ENCODE measurements at places on chromosomes 5 and 9.
A peak's percentile ranks its signal among the peaks of the same experiment; 100 is the strongest.

DNA sequence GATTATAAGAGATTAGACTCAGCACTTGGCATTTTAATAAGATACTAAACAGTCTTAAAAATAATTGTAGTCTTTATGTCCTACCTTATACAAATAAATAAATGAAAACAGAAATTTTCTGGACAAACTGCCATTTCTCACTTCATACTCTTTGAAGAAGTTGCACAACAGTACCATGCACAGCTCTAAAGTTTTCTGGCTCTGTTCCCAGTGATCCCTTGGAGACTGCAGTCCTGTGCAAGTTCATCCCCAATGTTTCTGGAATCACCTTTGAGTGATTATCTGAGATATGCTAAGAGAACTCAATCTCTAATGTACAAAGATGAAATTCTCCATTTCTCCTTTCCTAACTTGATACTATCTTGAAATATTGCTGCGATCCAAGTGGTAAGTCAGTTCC, 330.4 kb upstream of the EDIL3 start:
- DNase-seq, result peak; percentile 7

- DNase-seq, result no peak
Measured at GRCh38 chr9:8070779-8071444, 271.3 kb upstream of the DMAC1 start.

GRCh38 chr9:138053996-138054752, 176.6 kb downstream of the CACNA1B start:
- DNase-seq, result no peak

GRCh38 chr5:143717400-143717799, 94.6 kb upstream of the HMHB1 start:
- DNase-seq, result peak; percentile 93

DNA sequence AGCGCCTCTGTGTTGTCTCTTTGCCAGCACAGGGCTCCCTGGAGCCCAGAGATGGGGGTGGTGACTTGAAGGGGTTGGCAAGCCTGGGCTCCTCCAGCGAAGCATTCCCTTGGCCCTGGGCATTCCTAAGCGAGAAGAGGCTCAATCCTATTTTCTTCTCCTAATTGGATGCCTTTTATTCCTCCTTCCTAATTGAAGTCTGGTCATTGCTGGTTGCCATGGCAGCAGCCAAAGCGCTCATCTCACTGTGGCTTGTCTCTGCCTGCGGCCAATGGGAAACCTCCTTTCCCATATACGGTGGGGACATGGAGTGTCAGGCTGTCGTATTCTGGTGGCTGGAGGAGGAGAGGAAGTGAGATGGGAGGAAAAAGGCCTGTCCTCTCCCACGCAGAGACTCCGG, 52.3 kb upstream of the RARS1 start:
- DNase-seq, result peak; percentile 11

DNA sequence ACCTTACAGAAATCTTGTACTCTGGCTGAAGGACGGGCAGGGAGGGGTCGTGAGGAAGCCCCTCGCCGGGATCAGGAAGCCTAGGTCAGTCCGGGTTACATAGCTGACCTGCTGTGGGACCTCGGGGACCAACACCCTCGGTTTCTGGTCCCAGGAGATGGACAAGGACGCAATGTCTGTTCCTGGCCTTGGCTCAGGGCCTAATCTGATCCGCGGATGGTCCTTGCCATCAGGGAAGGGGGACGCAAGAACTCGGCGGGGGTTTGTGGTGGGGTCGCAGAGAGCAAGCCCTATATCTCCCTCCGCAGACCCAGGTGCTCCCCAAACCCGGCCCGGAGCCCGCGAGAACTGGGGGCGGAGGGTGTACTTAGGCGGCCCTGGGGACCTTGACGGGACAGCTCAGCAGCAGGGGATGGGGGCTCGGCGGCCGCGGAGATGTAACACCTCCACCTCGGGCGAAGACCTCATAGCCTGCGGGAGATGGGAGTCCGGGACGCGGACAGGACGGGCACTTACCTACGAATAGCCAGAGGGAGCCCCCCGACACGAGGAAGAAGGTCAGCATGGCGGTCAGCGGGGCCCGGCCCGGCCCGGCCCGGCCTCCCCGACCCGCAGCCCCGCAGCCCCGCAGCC, 353 bp downstream of the ACSL6 start:
- no peak for DNase-seq

- DNase-seq, result no peak
Measured at GRCh38 chr9:2638871-2639673, 17.5 kb downstream of the VLDLR start.

DNA sequence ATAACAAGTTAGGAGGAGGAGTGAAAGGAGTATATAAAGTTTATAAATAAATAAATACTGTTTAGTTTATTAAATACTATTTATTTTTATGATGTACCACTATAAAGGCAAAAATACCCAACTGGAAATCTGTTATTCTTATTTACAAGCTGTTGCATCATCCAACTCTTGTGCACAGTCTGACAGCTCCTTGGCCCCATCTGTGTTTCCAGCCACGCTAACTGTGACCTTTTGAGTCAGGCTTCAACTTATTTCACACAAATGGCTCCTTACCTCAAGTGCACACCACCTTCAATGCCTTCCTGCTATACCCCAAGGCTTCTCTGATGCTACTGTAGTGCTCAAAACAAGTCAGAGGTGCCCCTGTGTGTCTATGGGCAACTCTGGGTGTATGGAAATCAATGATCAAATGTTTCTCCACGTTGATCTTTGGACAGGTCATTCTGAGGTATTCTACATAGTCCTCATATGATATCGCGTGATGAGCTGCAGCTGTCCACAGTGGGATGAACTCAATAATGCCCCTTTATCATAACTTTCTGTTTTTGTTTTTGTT, 303.2 kb upstream of the GRAMD2B start:
- no peak for DNase-seq

DNA sequence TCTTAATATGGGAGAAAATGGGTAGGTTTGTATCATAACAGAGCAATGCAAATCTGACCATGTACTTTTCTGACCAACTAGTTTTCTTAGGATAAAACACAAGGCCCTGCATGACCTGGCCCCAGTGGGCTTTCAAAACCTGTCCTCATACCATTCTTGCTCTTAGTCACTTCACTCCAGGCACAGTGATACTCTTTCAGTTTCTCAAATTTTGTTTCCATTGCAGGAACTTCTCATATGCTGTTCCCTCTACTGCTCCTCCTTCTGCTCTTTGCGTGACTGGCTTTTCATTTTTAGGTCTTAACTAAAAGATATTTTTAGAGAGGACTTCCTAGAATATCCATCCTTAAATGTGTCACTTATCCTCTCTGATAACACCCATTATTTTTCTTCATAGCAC, 112.4 kb downstream of the INIP start:
- DNase-seq, result no peak

- DNase-seq, result peak; percentile 60
Measured at GRCh38 chr9:109244179-109245132, 76.4 kb downstream of the EPB41L4B start.

DNA sequence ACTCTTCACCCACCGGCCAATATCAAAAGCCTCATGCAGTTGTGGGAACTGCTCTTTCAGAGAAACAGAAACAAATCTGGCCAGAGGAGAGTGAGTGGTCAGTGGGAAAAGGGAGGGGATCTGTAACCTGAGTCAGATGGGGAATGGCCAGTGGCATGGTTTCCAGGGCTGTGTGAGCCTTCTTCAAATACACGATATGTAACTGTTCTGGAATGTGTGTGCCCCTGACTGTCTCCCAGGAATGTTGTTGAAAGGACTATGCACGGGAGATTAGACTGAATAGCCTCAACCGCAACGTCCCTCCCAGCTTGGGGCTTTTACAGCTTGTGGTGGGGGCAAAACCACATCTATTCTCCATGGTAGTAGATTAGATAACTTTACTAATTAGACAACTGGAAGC, 60.8 kb downstream of the SH3TC2 start:
- peak; percentile 99 for DNase-seq

GRCh38 chr9:130662970-130663257, 1.5 kb upstream of the PRDM12 start:
- DNase-seq, result no peak

- DNase-seq, result no peak
Measured at GRCh38 chr9:134887686-134888602, 7.3 kb downstream of the FCN2 start.

DNA sequence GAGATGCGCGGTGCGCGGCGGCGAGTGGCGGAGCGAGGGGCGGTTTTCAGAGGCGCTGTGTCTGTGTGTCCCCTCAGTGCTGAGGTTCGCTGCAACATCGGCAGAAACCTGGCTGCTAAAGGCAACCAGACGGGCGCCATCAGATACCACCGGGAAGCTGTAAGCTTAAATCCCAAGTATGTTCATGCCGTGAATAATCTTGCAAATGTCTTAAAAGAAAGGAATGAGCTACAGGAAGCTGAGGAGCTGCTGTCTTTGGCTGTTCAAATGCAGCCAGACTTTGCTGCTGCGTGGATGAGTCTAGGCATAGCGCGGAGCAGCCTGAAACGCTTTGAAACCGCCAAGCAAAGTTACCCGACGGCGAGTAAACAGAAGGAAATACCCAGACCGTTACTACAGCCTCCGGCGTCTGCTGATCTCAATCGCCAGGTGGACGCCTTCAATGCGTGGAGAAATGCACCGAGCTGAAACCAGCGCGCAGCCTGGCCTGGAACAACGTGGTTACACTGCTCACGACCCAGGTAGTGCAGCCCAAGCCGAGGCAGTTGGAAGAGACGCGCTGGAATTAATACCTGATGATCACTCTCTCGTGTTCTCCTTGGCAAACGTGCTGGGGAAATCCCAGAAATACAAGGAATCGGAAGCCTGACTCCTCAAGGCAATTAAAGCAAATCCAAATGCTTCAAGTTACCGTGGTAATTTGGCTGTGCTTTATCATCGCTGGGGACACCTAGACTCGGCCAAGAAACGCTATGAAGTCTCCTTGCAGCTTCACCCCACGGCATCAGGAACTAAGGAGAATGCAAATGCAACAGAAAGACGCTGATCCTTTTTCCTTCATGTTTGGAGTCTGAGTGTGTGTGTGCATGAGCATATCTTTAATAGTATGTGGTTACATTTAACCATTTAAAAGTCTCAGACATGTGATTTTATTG, 15.9 kb downstream of the OR2V1 start:
- peak; percentile 12 for DNase-seq

DNA sequence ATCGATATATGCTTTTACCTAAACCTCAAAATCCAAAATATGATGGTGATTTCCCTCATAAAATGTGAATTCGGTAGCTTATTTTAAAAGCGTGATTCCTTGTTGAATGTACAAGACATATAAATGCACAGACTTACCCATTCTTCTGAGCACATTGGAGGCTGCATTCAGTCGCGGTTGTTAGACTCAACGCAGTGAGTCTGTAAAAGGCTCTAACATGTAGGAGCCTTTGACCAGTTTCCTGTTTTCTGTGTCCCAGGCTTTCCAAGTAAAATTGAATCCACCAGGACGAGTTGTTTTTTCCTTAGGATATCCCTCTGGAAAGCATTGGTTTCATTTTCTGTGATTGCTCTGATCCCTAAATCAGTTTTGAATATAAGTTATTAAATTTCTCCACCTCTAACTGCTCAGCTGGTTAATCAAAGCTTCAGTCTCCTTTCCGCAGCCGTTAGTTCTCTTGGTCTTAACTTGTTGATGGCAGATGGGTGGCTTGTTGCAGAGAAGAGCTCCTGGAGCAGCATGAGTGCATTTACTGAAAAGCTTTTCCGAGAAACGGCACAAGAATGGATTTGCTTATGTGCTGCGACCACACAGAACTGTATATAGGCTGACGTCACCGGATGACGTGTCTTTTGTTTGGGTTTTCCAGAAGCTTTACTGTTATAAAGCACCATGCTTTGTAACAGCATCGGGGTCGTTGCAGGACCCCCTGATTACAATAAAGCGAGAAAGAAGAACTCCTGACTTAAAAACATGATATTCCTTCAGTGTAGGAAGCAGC, at the start of gene LRRTM2:
Gene LRRTM2 (minus strand): TSS at position 565 of the 781 bp plus-strand sequence. CDS start 424 bp downstream, at position 141.
- peak; percentile 88 for DNase-seq

GRCh38 chr5:9544056-9544455, 1.8 kb downstream of the SEMA5A start:
- no peak for DNase-seq

DNA sequence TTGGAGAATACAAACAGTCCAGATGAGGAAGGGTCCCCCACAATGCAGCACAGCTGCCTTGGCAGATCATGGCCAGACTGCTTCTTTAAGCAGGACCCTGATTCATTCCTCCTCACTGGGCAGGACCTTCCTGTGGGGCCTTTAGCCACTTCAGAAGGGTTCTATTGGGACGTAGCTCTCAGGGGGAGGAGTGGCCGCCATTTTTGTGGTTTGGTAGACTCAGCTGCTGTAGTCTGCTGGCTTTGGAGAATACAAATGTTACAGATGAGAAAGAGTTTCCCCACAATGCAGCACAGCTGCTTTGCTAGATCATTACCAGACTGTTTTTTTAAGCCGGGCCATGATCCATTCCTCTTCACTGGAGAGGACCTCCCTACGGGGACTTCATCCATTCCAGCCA, 57.4 kb downstream of the TMEM38B start:
- peak; percentile 28 for DNase-seq

- no peak for DNase-seq
Measured at GRCh38 chr5:145680169-145680568, 155.0 kb downstream of the PRELID2 start.

- no peak for DNase-seq
Measured at GRCh38 chr5:6111131-6111530, 267.2 kb downstream of the MED10 start.

- DNase-seq, result no peak
Measured at GRCh38 chr5:95151694-95152093, 133.2 kb downstream of the MCTP1 start.

DNA sequence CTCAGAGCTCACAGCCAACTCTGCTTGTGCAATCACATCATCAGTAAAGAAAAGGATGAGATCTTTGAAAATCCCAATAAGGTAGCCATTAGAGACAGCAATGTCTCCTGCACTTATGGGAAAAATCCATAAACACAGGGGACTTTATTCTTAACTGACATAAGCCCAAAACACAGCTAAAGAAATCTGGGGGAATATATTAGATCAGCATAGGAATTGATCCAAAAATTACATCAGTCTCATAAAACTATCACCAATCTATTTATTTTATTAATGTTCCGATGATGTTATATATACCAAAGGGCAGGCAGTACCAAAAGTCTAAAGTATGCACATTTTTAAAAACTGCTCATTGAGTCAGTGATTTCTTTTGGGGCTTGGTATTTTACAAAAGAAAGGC, 6.9 kb downstream of the MRPS27 start:
- no peak for DNase-seq

- DNase-seq, result no peak
Measured at GRCh38 chr9:131616983-131617604, 71.8 kb downstream of the PRRT1B start.

DNA sequence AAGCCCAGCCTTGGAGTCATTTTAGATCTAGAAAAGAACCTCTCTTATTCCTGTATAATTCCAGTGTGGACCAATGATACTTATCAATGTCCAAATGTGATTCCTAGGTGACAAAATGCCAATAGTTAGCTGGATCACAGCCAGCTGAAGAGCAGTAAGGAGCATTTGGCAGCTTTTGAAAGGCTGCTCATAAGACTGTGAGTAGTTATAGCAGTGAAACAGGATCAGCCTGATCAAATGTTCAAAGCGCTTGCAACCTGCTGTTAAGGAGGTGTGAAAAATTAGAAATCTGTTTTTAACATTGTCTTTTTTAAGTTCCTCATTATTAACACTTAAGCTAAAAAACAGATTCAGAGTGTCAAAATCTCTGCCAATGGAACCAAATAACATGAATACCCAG, 85.1 kb downstream of the SSBP2 start:
- DNase-seq, result no peak

Measured in fibroblast of skin of back (primary cell).